PC-3 (cell line): ENCODE measurements at places on chromosomes 5 and 9. TPM values are rescaled to one million over a fixed set of nuclear protein-coding genes. Genes with fewer than 3 reads are reported as not detected.

The KIF20A gene
- 55.5 and 59.0 TPM in 2 replicates for total RNA-seq

- H3K27ac ChIP-seq: no peak overlapping the region
- H3K4me1 ChIP-seq: no peaks in the 10 kb centered on the region
- DNase-seq: no peak
Measured at GRCh38 chr9:89048616-89049015, 57.3 kb downstream of the S1PR3 start.

- peaks cover 22% of the 10 kb centered on the region for H3K4me1 ChIP-seq
- no peaks in the 10 kb centered on the region for H3K27me3 ChIP-seq
- peak; percentile 74 for DNase-seq
- H3K27ac ChIP-seq: no peak overlapping the region
Measured at GRCh38 chr9:137236238-137236935, 4.7 kb upstream of the TUBB4B start.

GRCh38 chr5:151897896-151898295 is 26.8 kb downstream of the GLRA1 start:
- peaks cover 18% of the 10 kb centered on the region for H3K27me3 ChIP-seq
- DNase-seq: no peak
- peaks cover 11% of the 10 kb centered on the region for H3K4me1 ChIP-seq
- H3K4me3 ChIP-seq: no peak overlapping the region
- H3K27ac ChIP-seq: no peak overlapping the region

DNA sequence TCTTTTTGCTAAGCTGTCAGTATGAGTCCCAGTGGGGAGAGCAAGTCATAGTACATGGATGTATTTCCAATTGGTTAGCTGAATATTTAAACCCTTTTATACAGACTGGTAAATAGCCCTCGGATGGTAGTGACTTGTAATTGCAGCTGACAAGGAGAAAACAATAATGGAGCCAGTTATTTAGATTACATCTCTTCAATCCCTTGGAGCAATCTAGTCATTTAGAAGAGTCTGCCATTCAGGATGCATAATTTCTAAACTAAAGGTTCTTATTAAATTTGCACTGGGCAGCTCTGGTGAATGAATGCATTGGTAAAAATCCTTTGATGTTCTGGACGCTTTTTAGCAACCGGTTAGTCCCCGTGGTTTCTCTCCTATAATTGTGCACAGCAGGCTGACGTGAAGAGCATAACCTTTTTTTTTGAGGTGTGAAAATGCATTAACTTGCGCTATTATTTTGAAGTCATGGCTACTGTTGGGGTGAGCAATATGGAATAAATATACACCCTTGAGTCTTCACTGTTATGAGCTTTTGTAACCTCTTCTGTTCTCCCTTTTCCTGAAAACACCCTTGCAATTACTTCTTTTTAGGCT is 158.6 kb upstream of the CD180 start:
- H3K4me1 ChIP-seq: no peaks in the 10 kb centered on the region
- H3K27me3 ChIP-seq: no peaks in the 10 kb centered on the region; the same call in 1 of the 2 replicates
- no peak overlapping the region for H3K27ac ChIP-seq
- no peaks in the 10 kb centered on the region for H3K36me3 ChIP-seq

The C8G gene
- 0.77 TPM in 1 of 2 replicates, not detected in the other for total RNA-seq

DNA sequence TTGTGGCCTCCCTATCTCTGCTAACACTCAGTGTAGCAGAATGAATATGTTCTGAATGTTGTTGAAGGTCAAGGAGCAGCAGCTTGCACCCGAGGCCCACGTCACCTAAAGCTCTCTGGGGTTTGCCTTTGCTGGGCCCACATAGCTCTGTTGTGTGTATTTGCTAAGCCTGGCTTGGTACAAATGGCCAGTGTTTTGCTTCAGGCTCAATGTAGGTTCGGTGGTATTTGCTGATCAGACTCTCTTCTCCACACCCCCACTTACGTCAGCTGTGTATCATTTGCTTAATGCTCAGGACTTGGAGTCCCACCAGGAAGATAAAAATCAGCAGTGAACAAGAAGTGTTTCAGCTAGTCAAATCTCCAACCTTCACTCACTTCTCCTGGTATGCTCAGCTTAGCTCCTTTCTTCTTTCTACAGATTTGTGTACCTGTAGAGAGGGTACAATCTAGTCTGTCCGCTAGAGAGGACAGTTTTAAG is 4.8 kb upstream of the RFESD start:
- no peaks in the 10 kb centered on the region for H3K27me3 ChIP-seq
- H3K36me3 ChIP-seq: no peaks in the 10 kb centered on the region
- H3K27ac ChIP-seq: no peak overlapping the region

DNA sequence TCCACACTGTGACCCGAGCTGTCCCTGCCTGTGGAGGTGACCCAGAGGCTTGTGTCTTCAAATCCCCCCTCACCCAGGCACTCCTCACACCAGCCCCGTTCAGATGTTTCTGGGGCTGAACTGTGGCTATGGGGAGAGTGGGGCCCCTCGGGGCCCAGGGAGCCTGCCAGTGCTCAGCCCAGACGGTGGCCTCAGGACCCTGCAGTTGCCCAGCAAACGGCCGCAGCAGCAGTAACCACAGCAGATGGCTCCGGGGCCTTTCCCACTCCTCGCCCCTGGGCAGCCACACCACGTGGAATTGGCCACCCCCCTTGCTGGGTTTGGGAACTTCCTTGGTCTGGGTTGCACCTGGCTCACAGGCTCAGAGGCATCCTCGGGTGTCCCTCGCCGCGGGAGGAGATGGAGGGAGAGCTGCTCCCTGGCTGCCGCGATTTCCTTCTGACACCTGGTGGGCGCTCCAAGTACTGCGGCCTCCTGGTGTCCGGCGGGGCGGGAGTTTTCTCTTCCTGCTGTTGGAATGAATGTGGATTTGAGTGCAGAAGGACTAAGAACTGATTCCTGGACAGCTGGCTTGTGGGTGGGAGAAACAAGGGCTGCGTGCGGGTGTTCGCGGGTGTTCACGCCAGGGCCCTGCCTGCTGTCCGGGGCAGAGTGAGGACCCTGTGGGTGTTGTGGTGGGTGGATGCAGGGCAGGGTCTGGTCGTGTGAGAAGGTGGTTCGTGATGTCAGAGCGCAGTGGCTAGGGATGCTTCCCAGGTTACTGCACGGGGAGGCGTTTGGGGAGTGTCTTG is 97.5 kb downstream of the COL5A1 start:
- H3K36me3 ChIP-seq: no peaks in the 10 kb centered on the region
- H3K27me3 ChIP-seq: no peaks in the 10 kb centered on the region
- DNase-seq: peak; percentile 58
- H3K4me1 ChIP-seq: no peaks in the 10 kb centered on the region
- H3K27ac ChIP-seq: no peak overlapping the region

The GFI1B gene
- not detected in 2 replicates for total RNA-seq

DNA sequence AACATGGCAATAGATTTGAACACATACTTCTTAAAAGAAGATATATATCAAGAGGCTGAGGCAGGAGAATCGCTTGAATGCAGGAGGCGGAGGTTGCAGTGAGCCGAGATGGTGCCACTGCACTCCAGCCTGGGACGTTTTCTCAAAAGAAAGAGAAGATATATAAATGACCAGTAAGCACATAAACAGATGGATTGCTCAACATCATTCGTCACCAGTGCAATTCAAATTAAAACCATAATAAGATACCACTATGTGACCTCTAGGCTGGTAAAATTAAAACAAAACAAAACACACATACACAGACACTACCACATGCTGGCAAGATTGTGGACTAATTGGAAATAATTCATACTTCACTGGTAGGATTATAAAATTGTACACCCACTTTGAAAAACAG is 5.3 kb upstream of the TXN start:
- H3K36me3 ChIP-seq: no peaks in the 10 kb centered on the region
- H3K27ac ChIP-seq: no peak overlapping the region
- peaks cover 16% of the 10 kb centered on the region; the same call in 1 of the 2 replicates for H3K4me1 ChIP-seq
- no peaks in the 10 kb centered on the region for H3K27me3 ChIP-seq
- no peak overlapping the region for H3K4me3 ChIP-seq

The IFNA2 gene
- total RNA-seq: not detected in 2 replicates

- no peaks in the 10 kb centered on the region for H3K36me3 ChIP-seq
- H3K27me3 ChIP-seq: no peaks in the 10 kb centered on the region
- peak overlapping the region; percentile 89 for H3K27ac ChIP-seq
- DNase-seq: peak; percentile 99
- no peak overlapping the region for H3K4me3 ChIP-seq
Measured at GRCh38 chr5:127934791-127935256, 148.7 kb upstream of the SLC12A2 start.

- H3K4me1 ChIP-seq: peaks cover 46% of the 10 kb centered on the region
- H3K4me3 ChIP-seq: no peak overlapping the region
- H3K27me3 ChIP-seq: no peaks in the 10 kb centered on the region
- peak overlapping the region; percentile 82 for H3K27ac ChIP-seq
- peak; percentile 65 for DNase-seq
- H3K36me3 ChIP-seq: no peaks in the 10 kb centered on the region
Measured at GRCh38 chr9:27124151-27124550, 15.1 kb downstream of the TEK start.
